ENCODE measurements at places on chromosomes 4 and X.

DNA sequence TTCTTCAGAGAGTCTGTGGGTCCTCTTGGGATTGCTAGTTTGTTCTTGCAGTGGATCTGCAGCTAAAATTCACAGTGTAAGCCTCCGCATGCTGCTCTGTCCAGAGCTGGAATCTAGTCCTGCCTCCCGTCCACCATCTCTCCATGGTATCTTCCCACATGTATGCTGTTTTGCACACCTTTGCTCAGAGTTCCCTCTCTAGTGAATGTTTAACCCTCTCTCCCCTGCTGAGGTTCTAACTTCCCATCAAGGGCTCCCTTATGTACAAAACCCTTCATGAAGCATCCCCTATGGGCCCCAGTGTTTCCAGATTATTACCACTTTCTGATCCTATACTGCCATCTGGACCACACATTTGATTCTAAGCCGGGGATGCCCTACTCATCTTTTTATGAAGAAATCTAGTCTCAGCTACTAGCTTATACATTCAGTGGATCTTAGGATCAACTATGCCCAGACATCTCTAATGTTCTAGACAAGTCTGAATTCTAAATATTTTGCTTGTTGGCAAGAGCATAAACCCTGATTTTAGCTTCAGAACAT, 157.3 kb downstream of the CPEB2 start:
- DNase-seq, result no peak

GRCh38 chr4:24164054-24164693, 274.3 kb upstream of the PPARGC1A start:
- no peak for DNase-seq

DNA sequence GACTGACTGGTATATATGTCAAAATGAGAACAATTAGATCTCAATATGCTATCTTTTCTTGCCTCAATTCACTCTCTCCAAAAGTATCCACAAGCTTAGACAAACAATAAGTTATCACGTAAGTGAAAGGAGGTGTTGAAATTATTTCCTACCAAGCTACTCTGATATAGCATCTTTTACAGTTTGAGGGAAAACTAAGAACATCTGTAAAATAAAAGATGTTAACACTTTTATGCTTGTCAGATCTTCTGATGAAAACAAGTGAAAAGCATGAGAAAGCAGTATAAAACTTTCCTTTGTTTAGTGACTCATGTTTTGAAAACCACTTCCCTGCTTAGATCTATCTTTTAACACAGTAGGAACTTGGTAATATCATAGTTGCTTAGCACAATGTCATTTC, 8.4 kb upstream of the MAB21L2 start:
- DNase-seq, result no peak

GRCh38 chr4:34202154-34202553, 2042.2 kb downstream of the ARAP2 start:
- DNase-seq, result no peak

DNA sequence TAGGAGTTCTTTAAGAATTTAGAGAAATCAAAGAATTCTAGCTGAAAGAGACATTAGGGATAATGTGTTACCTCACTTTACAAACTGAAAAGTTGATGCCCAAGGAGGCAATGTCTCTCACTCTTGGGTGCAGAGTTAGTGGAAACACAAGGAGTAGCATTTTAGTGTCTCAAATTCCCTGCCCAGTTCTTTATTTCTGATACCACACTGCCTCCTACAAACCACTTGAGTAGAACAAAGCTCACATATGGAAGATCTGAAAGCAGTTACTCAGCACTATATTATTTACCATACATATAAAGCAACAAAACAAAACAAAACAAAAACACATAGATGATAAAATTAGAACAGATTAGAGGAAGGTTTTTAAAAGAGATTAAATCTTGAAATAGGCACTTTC, 124.2 kb downstream of the REELD1 start:
- DNase-seq, result no peak

GRCh38 chr4:184953421-184953945, 64.8 kb upstream of the HELT start:
- no peak for DNase-seq

DNA sequence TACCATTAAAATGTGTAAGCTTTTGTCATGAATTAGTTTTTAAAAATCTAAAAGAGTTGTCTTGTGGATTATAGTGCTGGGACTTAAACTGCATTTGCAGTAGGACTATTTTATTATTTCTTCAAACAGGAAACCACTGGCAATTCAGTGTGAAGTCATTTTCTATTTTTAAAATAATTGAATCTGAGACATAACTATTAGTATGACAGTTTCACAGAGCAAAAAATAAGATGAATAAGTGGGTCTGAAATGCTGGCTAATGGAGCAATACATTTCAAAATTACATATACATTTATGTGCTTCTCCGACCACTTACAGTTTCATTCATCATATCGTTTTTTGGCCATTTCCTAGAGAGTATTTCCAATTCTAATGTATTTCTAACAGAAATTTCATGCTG, 75.3 kb upstream of the RAPGEF2 start:
- no peak for DNase-seq

GRCh38 chr4:119865389-119865788, 201.3 kb downstream of the MAD2L1 start:
- DNase-seq, result no peak

- DNase-seq, result no peak
These were observed 167.5 kb downstream of the DCTD start for GRCh38 chr4:182749667-182750167.

DNA sequence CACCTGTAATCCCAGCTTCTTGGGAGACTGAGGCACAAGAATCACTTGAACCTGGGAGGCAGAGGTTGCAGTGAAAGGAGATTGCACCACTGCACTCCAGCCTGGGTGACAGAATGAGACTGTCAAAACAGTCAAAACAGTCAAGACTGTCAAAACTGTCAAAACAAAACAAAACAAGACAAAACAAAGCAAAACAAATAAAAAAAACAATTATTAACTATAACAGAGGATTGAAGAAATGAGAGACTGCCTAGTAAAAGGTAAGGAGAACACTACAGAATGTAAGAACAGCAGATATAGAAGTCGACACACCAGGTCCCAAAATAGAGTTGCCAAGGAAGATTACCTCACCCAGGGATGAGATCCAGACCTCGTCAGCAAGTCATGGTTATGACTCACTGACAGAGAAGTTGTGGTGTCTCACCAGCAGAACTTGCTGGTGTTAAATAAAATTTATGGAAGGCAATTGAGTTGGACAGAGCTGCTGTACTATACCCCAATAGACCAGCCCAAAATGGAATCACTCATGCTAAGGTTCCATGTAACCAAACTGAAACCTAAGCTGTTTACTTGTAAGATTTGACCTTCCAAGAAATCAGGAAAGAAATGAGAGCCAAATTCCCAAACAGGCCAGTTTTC, 32.1 kb upstream of the GK start:
- DNase-seq, result no peak

DNA sequence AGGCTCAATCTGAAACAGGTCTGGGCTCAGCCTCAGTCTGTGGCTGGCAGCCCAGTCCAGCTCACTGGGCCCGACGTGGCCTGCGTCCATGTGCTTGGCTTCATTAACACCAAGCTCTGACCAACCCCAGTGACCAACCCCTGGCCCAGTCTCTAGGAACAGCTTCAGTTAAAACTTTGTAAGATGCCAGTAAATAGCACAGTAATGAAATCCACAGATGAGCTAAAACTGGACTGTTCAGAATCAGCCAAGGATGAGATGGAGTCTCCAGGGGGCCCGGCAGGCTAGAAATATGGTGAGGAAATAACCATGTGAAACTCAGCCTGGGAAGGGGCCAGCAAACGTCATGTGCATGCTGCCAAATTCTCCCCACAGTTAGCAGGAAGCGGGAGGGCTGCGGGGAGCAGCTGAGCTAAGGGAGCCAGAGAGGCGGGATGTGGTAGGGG, 37.1 kb upstream of the XPNPEP2 start:
- DNase-seq, result no peak

DNA sequence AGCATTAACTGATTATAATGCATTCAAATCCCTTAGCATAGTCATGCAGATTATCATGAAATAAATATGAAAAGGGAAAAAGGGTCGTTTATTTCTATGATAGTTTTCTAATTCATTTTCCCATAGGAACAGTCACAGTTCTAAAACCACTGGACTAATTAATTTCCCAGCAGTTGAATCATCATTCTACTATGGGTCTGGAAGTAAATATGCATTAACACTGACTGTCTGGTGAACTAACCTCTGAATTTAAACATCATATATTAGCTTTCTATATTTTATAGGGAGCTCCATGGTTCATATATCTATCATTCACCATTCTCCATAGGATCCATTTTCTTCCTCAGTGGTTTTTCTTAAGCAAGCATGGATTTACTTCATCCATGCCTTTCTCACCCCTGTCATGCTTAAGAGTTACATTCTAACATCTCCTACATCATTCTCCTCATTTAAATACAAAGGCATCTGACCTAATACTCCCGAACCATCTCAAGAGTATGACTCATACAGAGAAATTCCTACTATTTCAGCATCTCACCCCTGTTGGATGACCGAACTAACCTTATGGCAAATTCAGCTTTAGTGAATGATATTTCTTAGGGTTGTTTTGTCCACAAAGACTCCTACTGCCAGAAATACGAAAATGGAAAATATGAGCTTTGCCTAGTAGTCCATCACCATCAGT, 198.7 kb upstream of the ADAMTS3 start:
- no peak for DNase-seq

DNA sequence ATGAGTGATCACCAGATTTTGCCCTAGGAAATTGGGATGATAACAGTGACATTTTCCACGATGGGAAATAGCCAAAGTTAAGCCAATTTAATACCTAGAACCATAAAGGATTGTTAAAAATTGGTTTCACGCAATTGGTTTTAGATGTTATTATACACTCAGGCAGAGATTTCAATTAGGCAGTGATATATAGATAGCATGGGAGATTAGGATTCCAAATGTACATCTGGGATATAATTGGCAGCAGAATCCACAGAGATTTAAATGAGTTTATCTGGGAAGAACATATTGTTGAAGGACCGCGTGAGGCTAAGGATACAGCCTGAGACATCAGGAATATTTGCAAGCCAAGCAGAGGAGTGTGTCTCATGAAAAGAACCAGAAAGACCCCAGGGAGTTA, 351.6 kb downstream of the GPM6A start:
- DNase-seq, result no peak

DNA sequence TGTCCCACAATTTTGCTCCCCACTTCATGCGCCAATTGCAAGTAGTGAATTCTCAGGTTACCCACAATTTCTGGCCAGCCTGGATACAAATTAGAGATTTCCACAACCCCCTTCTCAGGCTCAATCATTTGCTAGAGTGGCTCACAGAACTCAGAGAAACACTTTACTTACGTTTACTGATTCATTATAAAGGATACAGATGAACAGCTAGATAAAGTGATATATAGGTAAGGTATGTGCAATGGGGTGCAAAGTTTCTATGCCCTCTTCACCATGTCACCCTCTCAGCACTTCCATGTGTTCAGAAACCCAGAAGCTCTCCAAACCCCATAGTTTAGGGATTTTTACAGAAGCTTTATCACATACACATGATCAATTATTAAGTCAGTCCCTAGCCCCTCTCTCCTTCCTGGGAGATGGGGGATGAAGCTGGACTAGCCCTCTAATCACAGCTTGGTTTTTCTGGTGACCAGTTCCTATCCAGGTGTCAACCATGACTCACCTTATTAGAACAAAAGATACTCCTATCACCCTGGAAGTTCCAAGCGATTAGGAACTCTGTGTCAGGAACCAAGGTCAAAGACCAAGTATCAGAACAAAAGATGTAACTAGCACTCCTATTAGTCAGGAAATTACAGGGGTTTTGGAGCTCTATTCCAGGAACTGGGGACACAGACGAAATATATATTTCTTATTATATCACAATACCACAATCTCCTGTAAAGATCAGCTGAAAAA, 33.5 kb upstream of the PRRG1 start:
- DNase-seq, result no peak

GRCh38 chr4:166077782-166078181, 204.7 kb downstream of the TLL1 start:
- DNase-seq, result no peak

- DNase-seq, result no peak
These were observed 51.4 kb upstream of the GABRA2 start for GRCh38 chr4:46441136-46441859.

DNA sequence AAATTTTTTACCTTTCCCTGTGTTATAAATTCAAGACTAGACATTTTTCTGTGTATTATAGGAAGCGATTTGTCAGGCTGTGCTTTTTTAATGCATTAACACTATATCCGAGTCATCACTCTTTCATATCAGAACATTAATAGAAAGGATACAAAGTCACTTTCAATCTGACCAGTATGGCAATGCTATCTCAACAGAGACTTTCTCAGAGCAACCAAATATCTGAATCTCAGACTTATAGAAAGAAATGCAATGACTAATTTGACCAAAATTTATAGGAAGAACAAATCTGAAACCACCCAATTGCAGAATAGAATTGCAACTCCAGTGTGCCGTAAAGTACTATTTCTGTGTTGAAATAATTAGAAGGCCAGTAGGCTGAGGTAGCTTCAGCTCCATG, 473 bp upstream of the TKTL2 start:
- no peak for DNase-seq

DNA sequence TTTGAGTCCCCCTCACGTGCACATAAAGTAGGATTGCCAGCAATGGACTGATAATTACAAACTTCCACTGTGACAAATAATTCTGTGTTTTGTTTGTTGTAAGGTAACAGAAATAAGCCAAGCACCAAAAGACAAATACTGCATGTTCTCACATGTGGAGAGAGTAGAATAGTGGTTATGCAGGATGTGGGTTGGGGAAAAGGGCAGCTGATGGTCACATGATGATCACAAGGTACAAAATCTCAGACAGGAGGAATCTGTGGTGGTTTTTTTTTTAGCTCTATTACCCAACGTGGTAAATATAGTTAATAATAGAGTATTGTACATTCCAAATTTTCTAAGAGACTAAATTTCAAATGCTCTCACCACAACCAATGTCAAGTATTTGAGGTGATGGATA, 182.3 kb downstream of the BANK1 start:
- no peak for DNase-seq

GRCh38 chr4:94504545-94504944, 52.8 kb downstream of the PDLIM5 start:
- DNase-seq, result no peak

DNA sequence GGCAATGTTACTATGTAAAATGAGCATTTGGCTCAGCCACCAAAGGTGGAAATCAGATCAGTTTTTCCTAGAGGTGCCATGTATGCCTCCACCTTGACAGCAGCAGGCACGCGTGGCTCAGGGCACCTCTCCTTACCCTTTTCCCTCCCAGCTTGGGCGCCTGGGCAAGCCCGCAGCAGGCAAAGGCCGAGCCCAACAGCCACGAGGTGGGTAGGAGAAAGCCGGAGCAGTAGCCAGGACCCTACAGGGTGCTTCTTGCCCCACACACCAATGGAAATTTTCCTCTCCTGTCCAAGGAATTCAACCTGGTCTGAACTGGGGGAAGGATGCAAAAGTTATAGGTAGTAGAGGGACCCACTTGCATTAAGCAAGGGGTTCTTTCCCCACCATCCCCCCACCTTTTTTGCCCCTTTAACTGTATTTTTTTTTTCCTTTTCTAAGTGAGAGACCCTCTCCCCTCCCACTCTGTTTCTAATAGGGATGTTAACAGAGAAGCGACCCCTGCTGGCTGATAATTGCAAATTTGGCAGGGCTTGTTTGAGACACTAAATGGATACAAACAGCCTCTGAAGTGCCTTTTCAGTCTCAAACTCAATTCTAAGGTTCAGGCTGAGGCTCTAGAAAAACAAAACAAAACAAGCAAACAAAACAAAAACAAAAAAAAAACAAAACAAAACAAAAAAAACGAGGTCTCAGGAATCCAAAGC, 895.1 kb downstream of the PCDH18 start:
- DNase-seq, result no peak

GRCh38 chrX:151563449-151563848, at the start of gene PASD1:
PASD1 (plus strand) TSS chrX:151563675; CDS start chrX:151601554, 37,879 bp downstream.
- no peak for DNase-seq

Data from activated CD8-positive, alpha-beta memory T cell treated with anti-CD3 and anti-CD28 coated beads for 1 hour (primary cell).